K562 (cell line): ENCODE measurements at places on chromosomes 1 and 21. TPM values are rescaled to one million over a fixed set of nuclear protein-coding genes. Genes with fewer than 3 reads are reported as not detected.

- peak overlapping the region; percentile 88 for H3K27ac ChIP-seq
- H3K27me3 ChIP-seq, result no peaks in the 10 kb centered on the region
- peaks cover 28% of the 10 kb centered on the region for H3K36me3 ChIP-seq
- DNase-seq, result no peak
- no peak overlapping the region for H3K4me3 ChIP-seq
These were observed 536 bp downstream of the HSF2BP start for GRCh38 chr21:43658769-43659135.

- H3K27me3 ChIP-seq, result peaks cover 3% of the 10 kb centered on the region; the same call in 1 of the 3 replicates
- H3K36me3 ChIP-seq, result no peaks in the 10 kb centered on the region
- no peaks in the 10 kb centered on the region for H3K4me1 ChIP-seq
- H3K27ac ChIP-seq, result no peak overlapping the region
These were observed 650 bp downstream of the PCNX2 start for GRCh38 chr1:233294913-233295236.

DNA sequence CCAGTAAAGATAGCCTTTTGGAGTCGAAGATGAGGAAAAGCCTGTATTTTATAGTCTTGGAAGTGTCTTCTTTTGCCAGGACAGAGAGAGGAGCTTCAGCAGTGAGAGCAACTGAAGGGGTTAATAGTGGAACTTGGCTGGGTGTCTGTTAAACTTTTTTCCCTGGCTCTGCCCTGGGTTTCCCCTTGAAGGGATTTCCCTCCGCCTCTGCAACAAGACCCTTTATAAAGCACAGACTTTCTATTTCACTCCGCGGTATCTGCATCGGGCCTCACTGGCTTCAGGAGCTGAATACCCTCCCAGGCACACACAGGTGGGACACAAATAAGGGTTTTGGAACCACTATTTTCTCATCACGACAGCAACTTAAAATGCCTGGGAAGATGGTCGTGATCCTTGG, at the start of gene VCAM1:
Gene VCAM1, plus strand, starts transcription at position 253 of the 400 bp plus-strand sequence. Its CDS starts 119 bp downstream, at position 372.
- H3K4me3 ChIP-seq, result no peak within 1 kb of the TSS
- no peak within 1 kb of the TSS for H3K27ac ChIP-seq
- no peaks in the 10 kb centered on the region for H3K4me1 ChIP-seq
- no peak for DNase-seq
- no peaks in the 10 kb centered on the region for H3K36me3 ChIP-seq

BMP8B gene
- 0.09 and 0.22 TPM in 2 replicates for polyA plus RNA-seq

MYOG gene
- polyA plus RNA-seq, result not detected in 2 replicates
